Osteocyte (in vitro differentiated cells): ENCODE measurements at places on chromosomes 12 and 14.

- no peak for DNase-seq
Observed at GRCh38 chr12:27253347-27253746, 9.3 kb downstream of the STK38L start.

DNA sequence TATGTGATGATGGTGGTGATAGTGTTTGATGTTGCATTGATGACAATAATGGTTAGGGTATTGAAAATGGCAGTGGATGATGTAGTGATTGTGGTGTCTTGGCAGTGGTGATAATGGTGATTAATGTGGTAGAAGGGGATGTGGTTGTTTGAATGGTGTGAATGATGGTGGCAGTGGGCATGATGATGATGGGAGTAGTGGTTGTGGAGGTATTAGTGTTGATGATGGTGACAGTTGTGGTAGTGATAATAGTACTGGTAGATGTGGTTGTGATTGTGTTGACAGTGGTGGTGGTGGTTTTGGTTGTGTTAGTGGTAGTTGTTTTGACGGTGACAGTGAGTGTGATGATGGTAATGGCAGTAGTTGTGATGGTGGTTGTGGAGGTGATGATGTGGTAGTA lies 1049.0 kb downstream of the VRK1 start:
- DNase-seq, result peak; percentile 21

- no peak for DNase-seq
Observed at GRCh38 chr12:94994312-94994711, 9.2 kb downstream of the NDUFA12 start.

- no peak for DNase-seq
Observed at GRCh38 chr12:72605975-72606374, 333.8 kb downstream of the TRHDE start.

DNA sequence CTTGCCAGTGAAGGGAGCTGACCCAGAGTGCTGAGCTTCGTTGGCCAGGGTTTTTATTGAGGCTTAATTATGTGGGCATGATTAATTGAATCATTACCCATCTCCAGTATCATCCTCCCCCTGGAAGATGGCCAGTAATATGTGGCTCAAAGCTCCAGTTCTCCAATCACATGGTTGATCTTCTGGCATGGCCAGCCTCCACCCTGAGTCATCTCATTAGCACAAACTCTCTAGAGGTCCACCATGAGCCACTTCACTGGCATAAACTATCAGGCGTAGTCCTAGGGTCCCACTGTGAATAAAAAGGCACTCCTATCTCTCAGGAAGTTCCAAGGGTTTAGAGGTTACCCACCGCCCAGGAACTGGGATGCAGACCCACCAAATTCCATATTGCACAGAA lies 135.0 kb downstream of the ANO6 start:
- no peak for DNase-seq

DNA sequence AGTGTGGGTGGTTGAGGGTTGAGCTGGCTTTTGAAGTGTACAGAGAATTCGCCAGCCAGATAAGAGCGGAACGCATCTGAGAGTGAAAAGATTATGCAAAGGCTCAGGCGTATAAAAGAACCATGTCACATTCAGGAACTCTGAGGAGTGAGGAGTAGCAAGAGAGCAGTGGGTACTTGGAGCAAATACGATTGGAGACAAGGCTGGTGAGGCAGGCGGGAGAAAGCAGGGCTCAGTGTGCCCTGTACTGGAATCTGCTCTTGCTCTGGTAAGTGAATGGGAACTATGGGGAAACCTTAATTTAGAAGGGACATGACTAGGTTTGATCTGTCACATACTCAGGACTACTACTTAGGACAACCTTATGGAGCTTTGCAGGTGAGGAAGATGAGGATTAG lies 87.0 kb downstream of the PTPRB start:
- no peak for DNase-seq

DNA sequence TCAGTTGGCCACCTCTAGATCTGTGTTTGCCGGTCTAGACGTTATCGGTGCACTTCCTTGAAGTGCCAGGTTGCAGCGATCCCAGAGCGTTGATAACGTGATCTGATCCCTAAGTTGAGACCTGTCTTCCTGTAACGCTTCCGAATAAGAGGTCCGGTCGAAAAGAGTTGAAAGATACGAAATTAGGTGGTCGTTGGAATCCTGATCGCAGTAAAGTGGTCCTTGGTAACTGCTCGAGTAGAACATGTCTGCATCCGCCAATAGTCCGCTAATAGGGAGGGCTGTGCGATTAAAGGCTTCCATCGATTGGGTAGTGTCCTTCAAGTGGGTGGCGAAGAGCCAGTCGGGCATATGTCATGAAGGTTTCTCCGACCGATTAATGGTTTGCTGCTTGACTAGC lies 2.7 kb downstream of the SRSF5 start:
- DNase-seq, result peak; percentile 36

- no peak for DNase-seq
Observed at GRCh38 chr12:4943938-4944284, 34.2 kb downstream of the KCNA1 start.

- DNase-seq, result no peak
Observed at GRCh38 chr12:115097416-115097815, 413.4 kb upstream of the TBX3 start.

DNA sequence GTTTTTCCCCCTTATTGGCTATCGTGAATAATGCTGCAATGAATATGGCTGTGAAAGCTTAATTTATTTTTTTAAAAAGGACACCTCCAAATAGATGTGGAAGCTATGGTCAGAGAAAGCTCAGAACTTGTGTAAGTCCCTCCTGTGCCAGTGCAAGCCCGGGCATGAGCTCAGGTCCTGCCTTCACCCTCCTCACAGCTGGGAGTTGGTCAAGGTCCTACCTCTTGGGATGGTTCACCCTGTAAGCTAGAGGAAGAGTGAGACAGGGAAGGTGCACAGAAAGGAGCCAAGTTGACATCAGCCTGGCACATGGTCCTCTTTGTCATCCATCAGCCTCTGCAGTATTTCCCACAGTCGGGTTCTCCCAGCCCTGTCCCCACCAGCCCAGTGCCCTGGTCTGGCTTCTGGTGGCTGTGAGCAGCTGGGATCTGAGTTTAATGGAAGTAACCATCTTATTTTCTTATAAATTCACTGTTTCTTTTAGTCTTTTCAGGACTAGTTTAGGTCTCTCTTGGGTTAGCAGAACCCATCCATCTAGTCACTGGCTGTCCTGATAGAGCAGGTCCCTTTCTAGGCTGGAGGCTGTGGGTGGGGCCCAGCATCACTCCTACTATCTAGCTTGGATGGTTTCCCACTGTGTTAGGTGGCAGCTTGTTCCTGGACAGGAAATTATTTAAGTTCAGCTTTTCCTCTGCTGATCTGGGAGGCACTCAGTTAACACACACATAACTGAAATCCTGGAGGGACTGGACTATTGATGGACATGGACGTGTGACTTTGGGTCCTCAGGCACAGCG lies 11.8 kb upstream of the PLEKHG3 start:
- no peak for DNase-seq

GRCh38 chr14:104135121-104135903 lies 3.1 kb upstream of the KIF26A start:
- DNase-seq, result no peak

- no peak for DNase-seq
Observed at GRCh38 chr12:92539110-92539749, 163.6 kb upstream of the PLEKHG7 start.

- peak; percentile 23 for DNase-seq
Observed at GRCh38 chr12:115375186-115375991, 691.4 kb upstream of the TBX3 start.

GRCh38 chr12:95205685-95206084 lies 11.6 kb downstream of the FGD6 start:
- DNase-seq, result no peak

GRCh38 chr12:61574339-61574738 lies 685.9 kb upstream of the USP15 start:
- DNase-seq, result no peak

- peak; percentile 89 for DNase-seq
Observed at GRCh38 chr12:122944605-122945592, 21.4 kb downstream of the ABCB9 start.

GRCh38 chr12:49762468-49762847 lies 21.1 kb downstream of the TMBIM6 start:
- no peak for DNase-seq

GRCh38 chr14:77502109-77502782 lies 3.6 kb upstream of the ISM2 start:
- no peak for DNase-seq

DNA sequence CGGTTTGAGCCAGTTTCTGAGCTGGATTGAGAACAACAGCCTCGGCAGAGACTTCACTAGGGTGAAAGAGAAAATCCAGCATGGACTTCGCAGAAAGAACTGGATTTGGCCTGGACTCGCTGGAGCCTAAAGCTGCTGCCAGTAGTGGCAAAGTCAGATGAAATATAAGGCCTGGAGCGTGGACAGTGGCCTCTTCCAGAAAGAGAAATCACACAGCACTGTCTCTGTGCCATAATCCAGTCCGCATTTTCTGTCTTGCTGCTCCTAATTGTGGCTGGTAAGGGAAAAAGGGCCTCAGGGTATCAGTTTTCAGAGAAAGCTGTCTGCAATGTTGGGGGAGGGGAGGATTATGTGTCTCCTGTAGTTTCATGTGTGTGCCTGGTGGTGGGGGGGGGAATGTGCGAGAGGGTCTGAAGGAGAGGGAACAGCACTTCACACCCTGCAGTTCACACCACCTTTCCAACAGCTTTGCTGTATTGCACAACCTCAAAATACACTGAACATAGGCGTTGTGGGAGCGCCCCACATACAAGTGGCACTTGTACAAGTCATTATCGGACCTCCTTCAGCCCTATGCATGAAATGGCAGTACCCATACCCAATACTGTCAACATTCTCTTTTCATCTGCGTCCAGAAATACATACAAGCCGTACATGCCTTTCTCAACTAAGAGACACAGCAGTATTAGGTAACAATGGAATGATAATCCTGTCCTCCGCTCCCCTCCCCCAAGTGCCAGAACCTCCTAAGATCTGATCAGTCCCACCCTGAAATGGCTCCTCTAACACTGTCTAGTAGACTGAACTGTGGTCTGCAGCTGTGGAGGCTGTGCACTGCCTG lies 107.5 kb upstream of the ATF7IP start:
- peak; percentile 93 for DNase-seq

- no peak for DNase-seq
Observed at GRCh38 chr14:24670594-24670993, 36.6 kb upstream of the GZMB start.

- no peak for DNase-seq
Observed at GRCh38 chr12:42281844-42282243, 43.8 kb upstream of the YAF2 start.

- no peak for DNase-seq
Observed at GRCh38 chr12:70719672-70720420, 82.6 kb upstream of the PTPRB start.
